ENCODE measurements at places on chromosomes 12 and 14. TPM values are rescaled to one million over a fixed set of nuclear protein-coding genes. Genes with fewer than 3 reads are reported as not detected.

Gene GLT8D2
- total RNA-seq = not detected

Gene AKAP5
- total RNA-seq = 0.57 TPM

Gene CABP1
- total RNA-seq = 2.4 TPM

Gene LRRC10
- total RNA-seq = not detected

Gene ARPC3
- total RNA-seq = 385 TPM

Gene CARMIL3
- total RNA-seq = not detected

DNA sequence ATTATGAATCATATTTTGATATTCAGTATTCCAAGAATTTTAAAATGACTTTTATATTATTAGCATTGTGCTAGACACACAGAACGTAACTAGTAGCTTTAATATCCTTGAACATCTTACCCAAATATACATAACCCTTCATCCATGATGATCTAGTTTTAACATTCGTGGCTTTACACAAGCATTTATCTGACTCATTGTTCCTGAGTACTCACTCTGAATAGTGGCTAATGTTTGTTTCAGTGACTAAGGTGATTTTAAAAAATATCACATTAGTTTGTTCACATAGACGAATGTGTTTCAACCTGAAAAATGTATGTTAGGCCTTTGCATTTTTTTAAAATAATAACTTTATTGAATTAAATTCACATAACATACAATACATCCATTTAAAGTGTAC, 80.0 kb upstream of the PTPRQ start:
- no peak for DNase-seq

GRCh38 chr12:56417739-56418138, 31.5 kb downstream of the TIMELESS start:
- DNase-seq = no peak

- no peak for DNase-seq
Observed at GRCh38 chr14:71418532-71419245, 511.4 kb downstream of the PCNX1 start.

Measured in OCI-LY7 (cell line).